GM04504 (cell line): ENCODE measurements at places on chromosomes 7 and 10.

DNA sequence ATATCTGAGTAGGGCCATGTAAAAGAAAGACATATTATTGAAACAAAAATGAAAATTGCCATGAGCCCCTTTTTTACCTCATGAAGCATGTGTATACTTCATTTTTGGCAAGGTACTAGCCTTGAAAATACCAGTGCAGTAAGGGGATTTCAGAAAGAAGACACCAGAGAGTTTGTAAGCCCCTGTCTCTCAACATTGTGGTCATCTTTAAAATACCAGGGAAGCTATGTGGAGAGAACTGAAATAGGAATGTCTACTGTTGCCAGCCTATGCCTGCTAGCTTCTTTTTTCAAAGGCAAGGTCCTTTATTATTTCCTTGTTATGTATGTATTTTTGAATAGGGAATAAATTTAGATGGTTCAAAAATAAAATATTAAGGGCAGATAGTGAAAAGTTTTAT lies 57.8 kb downstream of the CASD1 start:
- DNase-seq, result no peak

GRCh38 chr7:52247518-52247917 lies 787.9 kb upstream of the POM121L12 start:
- DNase-seq, result no peak

DNA sequence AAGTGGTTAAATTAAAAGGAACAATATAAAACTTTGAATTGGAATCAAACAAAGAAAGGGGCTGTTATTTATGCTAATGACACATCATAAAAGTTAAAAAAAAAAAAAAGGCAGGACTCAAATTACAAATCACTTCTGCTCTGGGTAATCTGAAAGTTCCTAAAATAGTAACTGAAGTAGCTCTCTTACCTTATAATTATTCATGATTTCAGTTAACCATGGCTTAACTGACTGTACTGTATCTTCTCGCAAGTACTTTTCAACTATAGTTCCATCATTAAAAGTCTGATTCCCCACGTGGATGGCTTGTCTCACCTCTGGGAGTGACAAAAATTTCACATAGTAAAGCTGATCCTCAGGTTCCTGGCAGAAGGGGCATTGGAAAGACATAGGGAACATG lies 82.5 kb downstream of the CPVL start:
- DNase-seq, result no peak

GRCh38 chr10:59435707-59436106 lies 73.4 kb upstream of the FAM13C start:
- no peak for DNase-seq

- no peak for DNase-seq
These were observed 43.4 kb downstream of the ZNRF2 start for GRCh38 chr7:30327813-30328212.

GRCh38 chr7:116949941-116950801 lies 3.1 kb upstream of the ST7 start:
- DNase-seq, result no peak

DNA sequence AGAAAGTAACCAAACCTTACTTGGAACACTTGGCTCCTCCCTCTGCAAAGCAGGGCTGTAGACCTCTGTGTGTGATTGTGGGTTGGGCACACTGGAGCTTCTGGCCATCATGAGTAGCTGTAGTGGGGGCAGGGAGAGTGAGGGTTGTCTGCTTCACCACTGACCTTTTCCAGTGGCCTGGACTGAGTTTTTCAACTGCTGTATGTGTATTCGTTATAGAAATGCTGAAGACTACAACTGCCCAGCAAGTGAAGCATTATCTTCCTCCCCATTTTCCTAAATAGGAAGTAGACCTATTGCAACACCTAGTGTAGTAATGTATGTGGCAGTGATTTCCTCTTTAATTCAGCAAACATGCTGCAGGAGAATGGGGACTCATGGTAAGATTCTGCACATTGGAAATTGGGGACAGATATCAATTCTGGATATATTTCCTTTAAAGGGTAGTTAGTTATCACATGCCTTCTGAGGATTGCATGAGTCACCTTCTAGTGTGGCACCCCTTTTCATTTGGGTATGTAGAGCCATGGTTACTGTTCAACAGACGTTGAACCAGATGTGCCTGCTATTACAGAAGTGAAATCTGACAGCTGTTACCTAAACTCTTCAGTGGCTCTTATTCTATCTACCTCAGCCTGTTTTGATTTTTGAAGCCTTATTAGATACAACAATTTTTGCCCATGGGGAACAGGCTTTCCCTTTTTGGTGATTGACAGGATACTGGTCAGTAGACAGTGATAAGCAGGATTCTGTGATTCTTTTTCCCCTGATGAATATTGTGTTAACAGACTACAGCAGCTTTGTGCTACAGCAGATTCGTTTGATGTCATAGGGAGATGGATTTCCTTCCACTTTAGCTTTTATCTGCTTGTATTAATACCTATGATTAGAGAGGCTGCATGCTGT lies 130.9 kb downstream of the SND1 start:
- no peak for DNase-seq

DNA sequence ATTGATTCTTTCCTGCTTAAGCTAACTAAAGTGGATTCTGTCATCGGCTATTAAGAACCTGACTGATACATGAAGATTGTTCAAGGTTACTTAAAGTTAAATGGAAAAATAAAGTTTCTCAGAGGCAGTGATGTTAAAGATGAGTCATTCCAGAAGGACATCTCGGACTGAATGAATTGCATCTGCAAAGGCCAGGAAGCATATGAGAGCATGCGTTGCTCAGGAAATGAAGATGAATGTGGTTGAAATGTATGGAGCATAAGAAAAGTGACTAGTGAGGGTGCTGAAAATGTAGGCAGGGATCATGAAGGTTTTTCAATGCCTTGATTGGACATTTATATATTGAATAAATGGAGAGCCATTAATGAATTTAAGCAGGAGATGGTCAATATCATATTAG lies 133.9 kb upstream of the GHITM start:
- DNase-seq, result no peak
